ENCODE measurements at places on chromosomes 11 and 22. TPM values are rescaled to one million over a fixed set of nuclear protein-coding genes. Genes with fewer than 3 reads are reported as not detected.
A peak's percentile ranks its signal among the peaks of the same experiment; 100 is the strongest.

GRCh38 chr22:38756711-38757463, 1.1 kb upstream of the SUN2 start:
- no peaks in the 10 kb centered on the region for H3K36me3 ChIP-seq
- H3K4me3 ChIP-seq = no peak overlapping the region
- peaks cover 8% of the 10 kb centered on the region for H3K4me1 ChIP-seq
- H3K27me3 ChIP-seq = peaks cover 4% of the 10 kb centered on the region
- DNase-seq = no peak
- H3K27ac ChIP-seq = no peak overlapping the region

GRCh38 chr11:102886999-102887398, 12.2 kb upstream of the MMP12 start:
- H3K36me3 ChIP-seq = no peaks in the 10 kb centered on the region
- no peak overlapping the region for H3K4me3 ChIP-seq
- no peak overlapping the region for H3K27ac ChIP-seq
- H3K4me1 ChIP-seq = no peaks in the 10 kb centered on the region
- H3K27me3 ChIP-seq = no peaks in the 10 kb centered on the region

GRCh38 chr11:17594686-17595192, 47.7 kb downstream of the OTOG start:
- H3K4me3 ChIP-seq = no peak overlapping the region
- H3K27ac ChIP-seq = no peak overlapping the region
- H3K36me3 ChIP-seq = no peaks in the 10 kb centered on the region
- H3K4me1 ChIP-seq = no peaks in the 10 kb centered on the region
- peaks cover 2% of the 10 kb centered on the region for H3K27me3 ChIP-seq

GRCh38 chr11:81421251-81421860, 1312.3 kb downstream of the FAM181B start:
- DNase-seq = peak; percentile 17
- H3K27me3 ChIP-seq = no peaks in the 10 kb centered on the region
- no peak overlapping the region for H3K4me3 ChIP-seq

GRCh38 chr11:24963852-24964251, 467.0 kb downstream of the LUZP2 start:
- no peaks in the 10 kb centered on the region for H3K36me3 ChIP-seq
- H3K27me3 ChIP-seq = no peaks in the 10 kb centered on the region
- DNase-seq = no peak
- no peak overlapping the region for H3K27ac ChIP-seq

GRCh38 chr11:95891423-95892170, 32.3 kb downstream of the MTMR2 start:
- no peaks in the 10 kb centered on the region for H3K4me1 ChIP-seq
- no peak overlapping the region for H3K27ac ChIP-seq
- DNase-seq = no peak
- no peak overlapping the region for H3K4me3 ChIP-seq
- H3K36me3 ChIP-seq = peaks cover 6% of the 10 kb centered on the region
- H3K27me3 ChIP-seq = no peaks in the 10 kb centered on the region

DNA sequence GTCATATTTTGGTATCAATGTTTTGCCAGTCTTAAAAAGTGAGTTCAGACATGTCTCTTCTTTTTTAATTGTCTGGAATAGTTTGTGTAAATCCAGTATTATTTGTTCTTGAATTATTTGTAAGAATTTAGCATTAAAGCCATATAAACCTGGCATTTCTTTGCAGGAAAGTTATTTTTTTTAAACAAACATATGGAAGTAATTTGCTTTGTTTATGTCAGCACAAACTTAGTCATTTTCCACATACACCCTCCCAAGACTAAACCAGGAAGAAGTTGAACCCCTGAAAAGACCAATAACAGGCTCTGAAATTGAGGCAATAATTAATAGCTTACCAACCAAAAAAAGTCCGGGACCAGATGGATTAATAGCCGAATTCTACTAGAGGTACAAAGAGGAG, 9.1 kb upstream of the CCDC81 start:
- H3K4me3 ChIP-seq = no peak overlapping the region
- DNase-seq = no peak
- no peaks in the 10 kb centered on the region for H3K36me3 ChIP-seq

DNA sequence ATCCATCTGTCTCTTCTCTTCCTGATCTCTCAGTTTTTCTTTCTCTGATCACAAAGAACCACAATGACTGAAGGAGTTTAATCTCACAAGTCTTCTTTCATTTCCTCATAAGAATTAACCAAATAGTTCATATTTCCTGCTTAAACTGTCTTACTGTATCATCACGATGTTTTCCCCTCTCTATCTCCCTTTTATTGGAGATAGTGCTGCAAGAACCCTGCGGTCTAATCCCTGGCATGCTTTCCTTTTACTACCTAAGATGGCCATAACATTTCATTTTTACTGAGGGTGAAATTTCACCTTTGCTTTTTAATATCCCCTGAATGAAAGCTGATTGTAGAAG, 28.9 kb downstream of the CARD18 start:
- DNase-seq = no peak
- no peaks in the 10 kb centered on the region for H3K36me3 ChIP-seq
- no peak overlapping the region for H3K27ac ChIP-seq

- no peak overlapping the region for H3K4me3 ChIP-seq
- no peaks in the 10 kb centered on the region for H3K36me3 ChIP-seq
- no peaks in the 10 kb centered on the region for H3K4me1 ChIP-seq
- H3K27ac ChIP-seq = no peak overlapping the region
- DNase-seq = no peak
These were observed 97.9 kb downstream of the MORC2 start for GRCh38 chr22:30870451-30871345.

- no peak for DNase-seq
- no peak overlapping the region for H3K4me3 ChIP-seq
- H3K4me1 ChIP-seq = peaks cover 2% of the 10 kb centered on the region
- no peaks in the 10 kb centered on the region for H3K27me3 ChIP-seq
- H3K36me3 ChIP-seq = no peaks in the 10 kb centered on the region
These were observed 56.1 kb upstream of the PTPRJ start for GRCh38 chr11:47924184-47924691.

DNA sequence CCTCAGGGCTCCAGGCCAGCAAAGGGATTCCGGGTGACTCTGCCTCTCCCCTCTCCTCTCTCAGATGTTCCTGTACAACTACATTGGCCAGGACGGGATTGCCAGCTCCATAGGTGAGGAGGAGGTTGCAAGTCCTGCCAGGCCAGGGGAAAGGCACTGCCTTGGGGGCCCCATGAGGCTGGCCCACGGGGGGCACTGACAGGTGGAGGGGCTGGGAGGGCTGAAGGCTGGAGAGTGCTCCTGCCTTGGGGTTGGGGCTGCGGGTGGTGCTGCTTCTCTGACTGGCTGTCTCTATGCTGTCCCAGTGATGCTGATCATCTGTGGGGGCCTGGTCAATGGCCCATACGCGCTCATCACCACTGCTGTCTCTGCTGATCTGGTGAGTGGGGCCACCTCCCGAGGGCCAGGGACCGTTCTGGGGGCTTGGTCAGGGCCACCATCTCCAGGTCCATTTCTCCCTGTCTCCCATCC, 21.7 kb downstream of the SLC37A2 start:
- no peak overlapping the region for H3K4me3 ChIP-seq
- H3K27ac ChIP-seq = no peak overlapping the region
- H3K4me1 ChIP-seq = no peaks in the 10 kb centered on the region

DNA sequence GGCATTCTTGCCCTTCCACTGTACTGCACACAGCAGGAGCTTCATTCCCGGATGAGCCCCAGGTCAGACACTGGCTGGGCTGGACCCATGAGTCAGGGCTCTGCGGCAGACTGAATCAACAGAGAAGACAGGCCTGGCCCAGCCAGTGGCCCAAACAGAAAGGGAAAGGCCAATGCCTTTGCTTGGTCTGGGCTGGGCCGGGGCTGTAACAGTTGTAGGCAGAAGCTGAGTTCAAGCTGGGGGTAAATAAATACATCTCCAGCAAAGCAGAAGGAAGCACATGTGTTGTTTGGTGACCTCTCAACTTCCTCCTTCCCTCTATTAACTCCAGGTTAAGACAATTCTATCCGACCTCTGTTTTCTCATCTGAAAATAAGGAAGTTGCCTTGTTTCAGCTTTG, 1.8 kb upstream of the SMIM35 start:
- DNase-seq = no peak
- H3K36me3 ChIP-seq = no peaks in the 10 kb centered on the region
- H3K4me1 ChIP-seq = no peaks in the 10 kb centered on the region
- no peaks in the 10 kb centered on the region for H3K27me3 ChIP-seq
- H3K27ac ChIP-seq = no peak overlapping the region

GRCh38 chr22:35220221-35220620, 37.1 kb upstream of the HMGXB4 start:
- H3K4me1 ChIP-seq = no peaks in the 10 kb centered on the region
- no peak for DNase-seq
- H3K36me3 ChIP-seq = no peaks in the 10 kb centered on the region
- no peaks in the 10 kb centered on the region for H3K27me3 ChIP-seq

DNA sequence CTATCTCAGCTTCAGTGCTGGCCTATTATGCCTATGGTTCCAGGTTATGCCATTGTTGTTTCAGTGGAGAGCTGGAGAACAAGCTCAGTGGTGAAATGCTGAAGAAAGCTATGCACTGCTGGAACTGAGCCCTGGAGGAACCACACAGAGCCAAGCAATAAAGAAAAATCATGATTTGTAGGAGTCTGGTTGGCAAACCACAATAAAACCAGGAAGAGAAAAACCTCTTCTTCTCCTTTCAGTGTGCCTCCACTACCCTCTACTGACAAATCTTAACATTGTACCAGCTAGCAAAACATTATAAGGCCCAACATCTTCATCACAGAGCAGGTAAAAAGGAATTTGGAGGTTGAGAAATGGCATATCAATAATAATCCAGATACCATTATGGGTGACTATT, 5.3 kb downstream of the OR51F2 start:
- no peak for DNase-seq
- no peak overlapping the region for H3K4me3 ChIP-seq
- no peaks in the 10 kb centered on the region for H3K27me3 ChIP-seq
- H3K4me1 ChIP-seq = peaks cover 2% of the 10 kb centered on the region
- no peaks in the 10 kb centered on the region for H3K36me3 ChIP-seq

- H3K4me3 ChIP-seq = peak within 1 kb of the TSS; percentile 92
- peaks cover 17% of the 10 kb centered on the region for H3K36me3 ChIP-seq
- no peak for DNase-seq
These were observed at the start of gene ADM for GRCh38 chr11:10304495-10305261. ADM (plus strand) TSS chr11:10305073; CDS start chr11:10305701, 628 bp downstream.

DNA sequence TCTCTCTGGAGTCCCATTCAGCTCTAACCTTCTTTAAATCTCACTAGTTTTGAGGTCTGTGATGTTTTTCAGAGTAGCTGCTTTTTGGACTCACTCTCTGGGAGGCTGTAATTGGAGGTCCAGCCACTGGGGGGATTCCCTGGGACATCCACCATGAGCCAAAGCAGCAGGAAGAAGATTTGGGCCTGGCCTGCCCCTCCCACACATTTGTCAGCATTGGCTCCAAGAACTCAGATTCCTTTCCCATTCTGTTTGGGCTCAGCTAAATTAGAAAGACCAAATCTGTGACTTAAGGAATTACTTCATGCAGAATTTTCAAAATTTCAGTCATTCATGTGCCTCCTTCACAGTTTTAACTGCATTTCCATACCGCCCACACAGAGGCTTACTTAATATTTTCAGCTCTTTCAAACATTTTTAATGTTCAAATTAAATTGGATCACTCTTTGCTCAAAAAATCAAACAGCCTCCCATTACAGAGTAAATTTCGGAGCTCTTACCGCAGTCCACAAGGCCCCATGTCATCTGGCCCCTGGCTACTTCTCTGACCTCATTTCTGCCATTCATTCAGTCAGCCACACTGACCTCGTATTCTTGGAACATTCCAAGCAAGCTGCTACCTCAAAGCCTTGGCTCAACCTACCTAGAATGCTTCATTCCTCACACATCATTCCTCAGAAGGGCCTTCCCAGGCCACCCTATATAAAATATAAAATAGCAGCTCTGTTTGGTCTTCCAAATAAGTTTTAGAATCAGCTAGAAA, 54.5 kb upstream of the RRAS2 start:
- no peaks in the 10 kb centered on the region for H3K36me3 ChIP-seq
- DNase-seq = peak; percentile 43
- H3K27ac ChIP-seq = no peak overlapping the region
- H3K4me3 ChIP-seq = no peak overlapping the region
- H3K4me1 ChIP-seq = peaks cover 21% of the 10 kb centered on the region

DNA sequence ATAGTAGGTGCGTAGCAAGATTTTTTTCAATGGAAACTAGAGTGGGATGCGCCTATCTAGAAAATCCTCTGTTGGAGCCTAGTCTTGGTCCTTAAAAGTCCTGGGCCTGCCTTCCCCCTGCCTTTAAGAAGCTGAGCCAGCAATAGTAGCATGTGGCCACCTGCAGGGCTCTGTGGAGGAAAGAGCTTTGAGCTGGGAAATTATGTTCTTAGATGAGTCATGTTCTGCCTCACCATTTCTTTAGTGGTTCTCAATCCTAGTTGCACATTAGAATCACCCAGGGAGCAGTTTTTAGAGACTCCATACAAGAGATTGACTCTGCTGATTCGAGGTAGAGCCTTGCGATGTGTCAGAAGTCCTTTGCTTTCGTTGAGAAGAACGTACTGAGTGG, 133.5 kb downstream of the COMMD9 start:
- no peak overlapping the region for H3K4me3 ChIP-seq
- H3K4me1 ChIP-seq = peaks cover 11% of the 10 kb centered on the region
- H3K27ac ChIP-seq = no peak overlapping the region
- no peaks in the 10 kb centered on the region for H3K27me3 ChIP-seq
- H3K36me3 ChIP-seq = no peaks in the 10 kb centered on the region
- no peak for DNase-seq

DNA sequence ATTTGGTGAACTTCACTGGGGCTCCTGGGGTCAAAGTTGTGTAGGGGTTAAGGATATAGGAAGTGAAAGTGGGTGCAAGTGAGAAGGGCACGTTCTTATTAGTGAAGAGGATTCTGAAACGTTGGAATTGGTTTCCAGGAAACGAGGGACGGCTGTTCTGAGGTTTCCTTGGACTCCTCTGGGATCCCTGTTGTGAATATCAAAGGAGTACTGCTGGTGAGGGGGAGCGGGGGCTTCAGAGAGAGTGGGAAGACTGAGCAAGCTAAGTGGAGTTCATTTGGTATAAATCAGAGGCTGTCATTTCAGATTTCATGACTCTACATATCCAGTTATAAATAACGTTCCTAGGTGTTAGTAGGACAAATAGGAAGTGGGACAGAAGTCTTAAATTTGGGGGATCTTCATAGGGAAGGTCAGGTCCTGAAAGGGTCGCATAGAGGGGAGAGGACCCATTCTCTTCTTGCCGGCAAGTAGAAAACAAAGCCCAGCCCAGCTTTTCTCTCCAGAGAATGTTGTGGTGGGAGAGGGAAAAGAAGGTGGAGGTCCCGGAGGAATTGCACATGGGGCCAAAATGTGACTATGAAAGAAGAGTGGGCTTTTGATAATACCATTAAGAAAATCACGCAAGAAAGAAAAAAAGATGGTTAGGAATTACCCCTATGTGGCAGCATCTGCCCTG, 1.1 kb upstream of the NELL1 start:
- peak overlapping the region; percentile 56 for H3K4me3 ChIP-seq
- H3K36me3 ChIP-seq = no peaks in the 10 kb centered on the region
- no peak overlapping the region for H3K27ac ChIP-seq
- H3K4me1 ChIP-seq = peaks cover 12% of the 10 kb centered on the region
- no peak for DNase-seq

The LRP4 gene
- total RNA-seq = 22.1 TPM

The CRELD2 gene
- 36.6 TPM for total RNA-seq

The ZNF70 gene
- 2.6 TPM for total RNA-seq

The KLHDC7B gene
- total RNA-seq = not detected

The GAS2 gene
- 1.7 TPM for total RNA-seq

The DCUN1D5 gene
- 95.8 TPM for total RNA-seq

The ELFN2 gene
- total RNA-seq = 0.63 TPM

The RPS6KB2 gene
- total RNA-seq = 43.9 TPM

The SCGB1D2 gene
- total RNA-seq = not detected

The MOGAT2 gene
- total RNA-seq = not detected

Measured in H1 (cell line).